ENCODE measurements at places on chromosomes 16 and 17. TPM values are rescaled to one million over a fixed set of nuclear protein-coding genes. Genes with fewer than 3 reads are reported as not detected.
A peak's percentile ranks its signal among the peaks of the same experiment; 100 is the strongest.

DNA sequence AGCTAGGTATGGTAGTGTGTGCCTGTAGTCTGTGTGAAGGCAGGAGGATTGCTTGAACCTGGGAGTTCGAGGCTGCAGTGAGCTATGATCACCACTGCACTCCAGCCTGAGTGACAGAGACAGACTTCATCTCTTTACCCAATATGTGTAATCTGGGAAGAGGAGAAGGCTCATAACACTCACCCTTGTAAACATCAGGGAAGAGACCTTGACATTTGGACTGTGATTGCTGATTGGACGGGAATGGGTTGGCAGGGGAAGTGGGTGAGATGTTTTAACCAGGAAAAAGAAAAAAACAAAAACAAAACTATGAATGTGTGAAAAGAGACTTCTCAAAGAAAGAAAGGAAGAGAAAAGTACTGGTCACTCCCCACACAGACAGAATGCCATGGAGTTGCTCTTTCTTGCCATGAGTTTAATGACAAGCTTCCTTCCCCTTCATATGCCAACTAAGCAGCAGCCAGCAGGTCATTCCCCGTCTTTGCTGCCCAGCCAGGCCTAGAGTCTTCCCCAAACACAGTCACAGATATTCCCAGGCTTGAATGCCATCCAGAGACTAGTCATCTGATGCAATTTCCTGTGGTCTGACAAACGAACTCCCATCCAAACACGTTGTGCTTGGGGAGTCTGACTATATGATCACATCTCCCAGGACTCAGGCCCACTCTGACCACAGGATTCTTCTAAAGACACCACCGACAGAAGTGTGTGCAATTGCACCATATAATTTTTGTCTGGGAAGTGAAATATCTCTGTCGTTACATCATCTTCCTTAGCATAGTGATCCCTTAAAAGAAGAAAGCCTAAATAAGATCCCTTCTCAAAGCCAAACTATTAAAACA is 3.6 kb upstream of the XAF1 start:
- no peak for DNase-seq

- no peak for DNase-seq
Observed at GRCh38 chr16:81831722-81832126, 52.6 kb downstream of the PLCG2 start.

GRCh38 chr16:79082970-79083369 is 517.6 kb downstream of the MAF start:
- no peak for DNase-seq

GRCh38 chr17:58252141-58252540 is 13.8 kb downstream of the LPO start:
- no peak for DNase-seq

Gene ATP2A1
- polyA plus RNA-seq: 2.6 TPM

DNA sequence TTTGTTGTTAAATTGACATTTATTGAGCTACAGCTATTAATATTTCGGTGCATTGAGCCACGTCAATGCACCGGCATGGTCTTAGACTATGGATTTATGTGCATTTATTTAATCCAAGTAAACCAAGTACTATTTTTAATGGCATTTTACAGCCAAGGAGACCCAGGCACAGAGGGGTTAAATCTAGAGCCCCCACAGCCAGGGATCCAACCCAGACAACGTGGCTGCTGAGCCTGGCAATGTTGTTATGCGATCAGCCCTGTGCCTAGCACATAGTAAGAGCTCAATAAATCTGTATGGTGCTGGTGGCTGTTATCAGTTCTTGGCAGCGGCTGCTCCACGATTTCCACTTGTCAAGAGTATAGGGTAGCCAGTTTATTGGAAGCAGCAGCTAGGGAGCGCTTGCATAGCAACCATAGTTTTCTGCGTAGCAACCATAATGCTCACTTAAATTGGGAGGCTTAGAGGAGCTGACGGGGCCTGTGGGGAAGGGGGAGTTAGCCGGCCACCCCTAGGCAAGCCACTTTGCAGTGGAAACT is 541 bp upstream of the RBBP6 start:
- no peak for DNase-seq

- no peak for DNase-seq
Observed at GRCh38 chr16:4601036-4601863, 13.4 kb downstream of the UBALD1 start.

GRCh38 chr17:2157081-2157480 is 102.2 kb downstream of the HIC1 start:
- no peak for DNase-seq

DNA sequence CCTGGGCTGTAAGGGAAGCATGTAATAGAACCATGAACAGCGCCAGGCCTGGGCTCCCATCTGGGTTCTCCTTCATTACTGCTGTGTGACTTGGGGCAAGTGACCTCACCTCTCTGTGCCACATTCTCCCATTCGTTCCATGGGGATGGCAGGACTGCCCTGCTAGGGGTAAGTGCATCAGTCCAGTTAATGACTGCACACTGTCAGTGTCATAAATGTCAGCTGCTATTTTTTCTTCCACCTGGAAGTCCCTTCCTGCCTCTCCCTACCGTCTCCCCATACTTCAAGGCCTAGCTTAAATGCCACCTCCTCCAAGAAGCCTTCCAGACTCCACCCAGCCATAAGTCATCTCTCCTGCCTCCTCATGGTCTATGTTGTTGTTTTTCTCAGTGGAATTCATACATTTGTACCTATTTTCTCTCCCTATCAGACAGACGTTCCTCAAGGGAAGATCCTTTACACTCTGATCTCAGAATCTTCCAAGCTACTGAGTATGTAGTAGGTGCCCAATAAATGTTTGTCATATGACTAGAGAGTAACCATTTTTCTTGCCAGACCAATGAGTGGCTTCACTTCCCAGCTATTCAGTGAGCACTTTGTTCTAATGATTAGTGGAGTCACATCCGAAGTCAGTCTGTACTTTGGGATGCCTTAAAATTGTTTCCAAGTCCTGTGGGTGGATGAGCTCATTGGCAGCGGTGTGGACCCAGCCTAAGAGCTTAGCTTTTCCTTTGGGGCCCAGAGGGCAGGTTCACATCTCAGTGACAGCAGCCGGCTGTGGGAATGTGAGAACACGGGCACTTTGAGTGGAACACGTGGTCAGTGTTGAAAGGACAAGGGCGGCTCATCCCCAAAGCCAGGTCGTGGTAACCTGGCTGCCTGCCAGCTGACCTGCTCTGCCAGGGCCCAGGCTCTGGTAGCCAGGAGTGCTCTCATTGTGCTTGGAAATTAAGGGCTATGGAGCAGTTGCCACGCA is 147.5 kb upstream of the GSE1 start:
- DNase-seq: no peak

GRCh38 chr17:13484020-13484419 is 117.7 kb downstream of the HS3ST3A1 start:
- no peak for DNase-seq

Gene LGALS9
- 14.9 TPM for polyA plus RNA-seq

GRCh38 chr16:84186685-84187437 is at the start of gene TAF1C:
Gene TAF1C, minus strand, starts transcription at chr16:84187057. Its CDS starts 2,069 bp downstream, at chr16:84184988.
- peak; percentile 89 for DNase-seq

GRCh38 chr16:86508947-86509758 is 1.2 kb upstream of the FOXF1 start:
- no peak for DNase-seq

DNA sequence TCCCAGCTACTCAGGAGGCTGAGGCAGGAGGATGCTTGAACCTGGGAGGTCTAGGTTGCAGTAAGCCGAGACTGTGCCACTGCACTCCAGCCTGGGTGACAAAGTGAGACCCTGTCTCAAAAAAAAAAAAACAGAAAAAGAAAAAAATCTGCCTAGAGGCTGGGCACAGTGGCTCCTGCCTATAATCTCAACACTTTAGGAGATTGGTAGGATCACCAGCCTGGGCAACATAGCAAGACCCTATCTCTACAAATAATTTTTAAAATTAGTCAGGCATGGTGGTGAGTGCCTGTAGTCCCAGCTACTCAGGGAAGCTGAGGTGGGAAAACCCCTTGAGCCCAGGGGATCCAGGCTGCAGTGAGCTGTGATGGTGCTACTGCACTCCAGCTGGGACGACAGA is 17.7 kb downstream of the CUEDC1 start:
- no peak for DNase-seq

DNA sequence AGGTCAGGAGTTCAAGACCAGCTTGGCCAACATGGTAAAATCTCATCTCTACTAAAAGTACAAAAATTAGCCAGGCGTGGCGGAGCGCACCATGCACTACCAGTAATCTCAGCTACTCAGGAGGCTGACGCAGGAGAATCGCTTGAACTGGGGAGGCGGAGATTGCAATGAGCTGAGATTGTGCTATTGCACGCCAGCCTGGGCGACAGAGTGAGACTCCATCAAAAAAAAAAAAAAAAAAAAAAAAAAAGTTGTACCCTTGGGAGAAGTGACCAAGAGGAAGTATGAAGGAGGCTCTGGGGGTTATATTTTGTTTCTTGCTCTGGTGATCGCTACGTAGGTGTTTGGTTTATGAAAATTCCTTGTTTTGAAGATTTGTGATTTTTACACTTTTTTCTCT is 66.3 kb downstream of the LITAF start:
- DNase-seq: no peak

Gene ZNF469
- 1.8 TPM for polyA plus RNA-seq

GRCh38 chr17:16997514-16998429 is 25.9 kb upstream of the TNFRSF13B start:
- DNase-seq: no peak

Gene SMIM36
- 0.16 TPM for polyA plus RNA-seq

- DNase-seq: no peak
Observed at GRCh38 chr17:54425671-54426070, 475.0 kb upstream of the TOM1L1 start.

DNA sequence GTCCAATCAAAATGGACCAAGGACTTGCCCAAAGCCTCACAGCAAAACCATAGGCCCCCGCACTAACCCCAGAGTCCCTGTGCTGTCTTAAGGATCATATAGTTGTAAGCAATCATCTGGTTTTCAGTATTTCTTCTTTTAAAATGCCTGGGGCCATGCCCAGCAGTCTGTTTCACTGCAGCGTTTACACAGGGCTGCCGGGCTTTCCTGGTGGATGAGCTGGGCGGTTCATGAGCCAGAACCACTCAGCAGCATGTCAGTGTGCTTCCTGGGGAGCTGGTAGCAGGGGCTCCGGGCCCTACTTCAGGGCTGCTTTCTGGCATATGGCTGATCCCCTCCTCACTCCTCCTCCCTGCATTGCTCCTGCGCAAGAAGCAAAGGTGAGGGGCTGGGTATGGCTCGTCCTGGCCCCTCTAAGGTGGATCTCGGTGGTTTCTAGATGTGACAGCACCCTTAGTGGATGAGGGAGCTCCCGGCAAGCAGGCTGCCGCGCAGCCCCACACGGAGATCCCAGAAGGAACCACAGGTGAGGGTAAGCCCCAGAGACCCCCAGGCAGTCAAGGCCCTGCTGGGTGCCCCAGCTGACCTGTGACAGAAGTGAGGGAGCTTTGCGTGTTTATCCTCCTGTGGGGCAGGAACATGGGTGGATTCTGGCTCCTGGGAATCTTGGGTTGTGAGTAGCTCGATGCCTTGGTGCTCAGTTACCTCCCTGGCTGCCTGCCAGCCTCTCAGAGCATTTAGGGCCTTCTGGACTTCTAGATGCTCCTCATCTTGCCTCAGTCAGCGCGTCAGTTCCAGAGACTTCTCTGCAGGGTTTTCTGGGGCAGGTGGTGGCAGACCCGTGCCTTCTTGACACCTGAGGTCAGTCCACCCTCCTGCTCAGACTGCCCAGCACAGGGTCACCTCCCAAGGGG is 24.8 kb upstream of the STH start:
- no peak for DNase-seq

- no peak for DNase-seq
Observed at GRCh38 chr16:69691980-69692911, 34.1 kb downstream of the NQO1 start.

- no peak for DNase-seq
Observed at GRCh38 chr16:29664091-29664921, 1.3 kb downstream of the SPN start.

- DNase-seq: no peak
Observed at GRCh38 chr17:61286449-61286848, 113.2 kb upstream of the TBX2 start.

DNA sequence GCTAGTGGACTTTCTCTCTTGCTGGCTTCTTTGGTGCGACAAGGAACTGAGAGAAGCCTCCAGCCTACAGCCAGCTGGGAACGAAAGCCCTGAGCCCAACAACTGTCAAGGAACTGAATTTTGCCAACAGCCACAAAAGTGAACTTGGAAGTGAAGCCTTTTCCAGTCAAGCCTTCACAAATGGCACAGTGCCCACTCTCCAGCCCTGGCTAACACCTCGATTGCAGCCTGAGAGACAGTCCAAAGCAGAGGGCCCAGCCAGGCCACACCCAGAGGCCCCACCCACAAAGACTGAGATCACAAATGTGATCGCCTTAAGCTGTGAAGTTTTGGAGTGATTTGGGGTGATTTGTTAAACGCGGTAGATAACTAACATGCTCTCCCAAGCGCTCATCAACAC is 244.6 kb upstream of the SDK2 start:
- DNase-seq: no peak

Gene C17orf107
- 1.6 TPM for polyA plus RNA-seq

Gene TMEM170A
- 50.7 TPM for polyA plus RNA-seq

- no peak for DNase-seq
Observed at GRCh38 chr17:75011401-75012095, 922 bp upstream of the MRPL58 start.

- DNase-seq: no peak
Observed at GRCh38 chr16:977081-977701, 4.4 kb upstream of the SOX8 start.

All from left renal cortex interstitium (tissue), 4 donors.